ENCODE measurements at places on chromosomes 4 and X.

DNA sequence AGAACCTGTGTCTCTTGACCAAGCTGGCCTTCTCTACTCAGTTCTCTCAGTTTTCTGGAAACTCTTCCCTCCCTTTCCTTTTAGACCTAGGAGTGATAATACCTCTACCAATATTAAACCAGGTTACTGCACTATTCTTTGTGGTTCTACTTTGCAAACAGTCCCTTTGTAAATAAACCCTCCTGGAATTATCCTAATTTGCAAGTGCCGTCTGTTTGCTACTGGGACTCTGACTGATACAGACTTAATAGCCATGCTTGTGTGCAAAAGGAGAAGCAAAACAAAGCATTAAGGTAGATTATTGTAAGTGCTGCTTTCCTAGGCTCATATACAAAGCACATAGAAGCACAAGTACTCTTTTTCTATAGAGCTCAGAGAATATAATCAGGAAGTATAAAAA, 507.0 kb downstream of the INPP4B start:
- DNase-seq: no peak

GRCh38 chrX:49172280-49172780, 632 bp downstream of the PLP2 start:
- DNase-seq: peak; percentile 63

- DNase-seq: peak; percentile 49
Observed at GRCh38 chr4:3321295-3321889, 28.6 kb downstream of the RGS12 start.

DNA sequence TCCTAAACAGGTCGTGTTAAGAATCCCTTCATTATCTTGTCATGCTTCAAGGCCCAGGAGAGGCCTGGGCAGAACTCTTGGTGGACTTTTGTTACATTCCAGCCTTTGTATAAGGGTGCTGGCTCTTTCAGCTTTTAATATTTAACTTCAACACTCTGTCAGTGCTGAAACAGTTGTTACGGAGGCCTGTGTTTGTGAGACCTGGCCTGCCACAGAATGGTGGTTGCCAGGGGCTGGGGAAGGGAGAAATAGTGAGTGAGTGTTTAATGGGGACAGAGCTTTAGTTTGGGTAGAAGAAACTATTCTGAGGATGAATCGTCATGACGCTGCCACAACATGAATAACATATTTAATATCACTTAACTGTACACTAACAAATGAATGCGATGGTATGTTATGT, 1027.6 kb upstream of the PRKX start:
- DNase-seq: no peak

DNA sequence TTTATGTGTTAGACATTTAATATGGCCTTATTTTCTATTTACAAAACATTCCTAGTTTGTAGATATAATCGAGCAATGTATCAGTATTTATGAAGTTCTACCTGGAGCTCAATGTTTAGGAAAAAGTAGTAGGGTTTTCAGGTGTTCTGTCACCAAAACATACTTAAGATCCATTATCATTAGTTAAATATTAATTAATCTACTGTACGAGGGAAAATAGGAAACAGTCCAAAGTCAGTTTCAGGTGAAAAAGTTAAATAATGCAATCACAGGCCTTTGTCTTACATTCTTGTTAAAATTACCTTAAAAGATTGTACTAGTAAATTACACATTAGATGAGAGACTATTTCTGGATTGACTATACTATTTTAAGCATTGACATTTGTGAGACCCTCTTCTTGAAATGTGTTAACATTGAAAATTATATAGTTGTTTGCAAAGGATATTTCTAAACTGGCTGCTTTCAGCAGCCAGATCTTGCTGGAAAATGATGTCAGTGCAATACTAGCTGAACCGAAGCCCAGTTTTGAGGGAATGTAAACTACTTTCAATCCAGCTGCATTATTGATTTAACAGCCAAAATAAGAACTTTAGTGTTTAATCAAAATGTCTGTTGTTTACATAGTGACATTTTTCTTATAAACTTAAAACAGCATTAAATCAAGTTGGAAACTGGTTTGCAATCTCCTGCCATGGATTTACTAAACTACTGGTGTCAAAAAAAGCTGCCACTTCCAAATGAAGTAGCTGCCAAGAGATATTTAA, 19.3 kb downstream of the GUCY1B1 start:
- DNase-seq: no peak

DNA sequence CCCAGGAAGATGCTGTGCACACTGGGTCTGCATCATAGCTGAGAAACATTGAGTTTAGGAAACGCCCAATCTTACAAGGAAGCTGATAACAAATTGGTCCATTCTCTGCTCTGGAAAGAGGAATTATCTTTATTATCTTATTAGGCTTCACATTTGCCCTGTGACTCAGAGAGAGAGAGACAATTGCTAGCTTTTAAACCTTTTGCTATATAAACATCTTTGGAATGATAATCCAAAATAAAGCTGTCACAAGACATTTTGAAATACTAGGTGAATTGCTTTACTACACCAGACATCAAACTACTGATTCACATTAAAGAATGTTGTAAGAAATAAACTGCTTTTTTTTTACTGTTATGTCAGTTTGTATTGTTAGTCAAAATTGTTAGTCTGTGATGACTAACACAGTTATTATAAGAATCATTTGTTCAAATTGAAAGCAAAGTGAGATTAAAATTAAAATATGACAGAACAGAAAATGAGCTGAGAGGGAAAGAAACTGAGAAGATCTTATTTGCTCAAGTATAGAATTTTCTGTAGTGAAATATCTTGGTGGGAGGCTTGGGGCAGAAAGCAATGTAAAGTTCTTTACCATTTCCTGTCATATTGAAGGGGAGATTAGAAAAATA, 765.4 kb upstream of the PCDH10 start:
- DNase-seq: no peak

- no peak for DNase-seq
Observed at GRCh38 chr4:8071766-8072165, 86.8 kb downstream of the ABLIM2 start.

DNA sequence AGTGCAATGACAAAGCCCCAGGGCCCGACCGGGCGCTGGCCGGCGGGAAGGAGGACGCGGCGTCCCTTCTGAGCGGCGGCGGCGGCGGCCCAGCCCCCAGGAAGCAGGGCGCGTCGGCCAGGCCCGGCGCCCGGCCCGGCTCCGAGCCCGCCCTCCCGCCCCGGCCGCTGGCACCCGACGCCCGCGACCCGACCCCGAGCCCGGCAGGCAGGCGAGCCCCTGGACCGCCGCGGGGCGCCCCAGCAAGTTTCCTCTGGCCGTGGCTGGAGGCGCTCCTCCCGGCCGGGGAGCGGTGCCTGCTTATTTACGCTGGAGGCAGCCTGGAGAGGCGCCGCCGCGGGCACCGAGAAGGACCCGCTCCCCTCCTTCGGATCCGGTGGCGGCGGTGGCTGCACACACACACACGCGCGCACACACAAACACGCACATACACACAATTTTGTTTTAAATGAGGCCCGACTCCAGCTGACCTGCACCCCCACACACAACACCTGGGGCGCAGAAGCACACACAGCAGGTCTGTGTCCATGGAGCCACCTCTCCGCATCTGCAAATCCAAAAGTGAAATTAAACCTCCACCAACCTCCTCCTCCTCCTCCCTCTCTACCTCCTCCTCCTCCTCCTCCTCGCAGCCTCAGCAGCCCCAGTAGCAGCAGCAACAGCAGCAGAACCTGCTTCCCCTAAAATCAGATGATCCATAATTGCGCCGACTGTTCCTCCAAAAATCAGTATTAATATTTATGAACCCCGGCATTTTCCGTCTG, 669 bp downstream of the IRF2 start:
- no peak for DNase-seq

DNA sequence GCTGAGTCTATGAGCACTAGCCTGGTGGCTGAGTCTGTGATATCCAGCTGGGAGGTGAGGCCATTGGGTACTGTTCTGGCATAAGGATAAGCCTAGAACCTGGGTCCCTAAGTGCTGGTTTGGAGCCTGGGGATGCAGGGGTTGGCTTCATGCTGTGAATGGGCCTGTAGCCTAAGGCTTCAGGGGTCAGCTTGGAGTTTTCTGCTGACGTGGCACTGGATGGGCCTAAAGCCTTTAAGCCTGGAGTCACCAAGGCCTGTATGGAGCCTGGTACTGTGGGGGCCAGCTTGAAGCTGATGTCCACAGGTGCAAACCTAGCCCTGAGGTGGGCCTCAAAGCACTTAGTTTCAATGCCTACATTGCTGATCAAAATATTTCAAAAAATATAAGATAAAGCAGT, 979.6 kb upstream of the POU3F4 start:
- DNase-seq: no peak

DNA sequence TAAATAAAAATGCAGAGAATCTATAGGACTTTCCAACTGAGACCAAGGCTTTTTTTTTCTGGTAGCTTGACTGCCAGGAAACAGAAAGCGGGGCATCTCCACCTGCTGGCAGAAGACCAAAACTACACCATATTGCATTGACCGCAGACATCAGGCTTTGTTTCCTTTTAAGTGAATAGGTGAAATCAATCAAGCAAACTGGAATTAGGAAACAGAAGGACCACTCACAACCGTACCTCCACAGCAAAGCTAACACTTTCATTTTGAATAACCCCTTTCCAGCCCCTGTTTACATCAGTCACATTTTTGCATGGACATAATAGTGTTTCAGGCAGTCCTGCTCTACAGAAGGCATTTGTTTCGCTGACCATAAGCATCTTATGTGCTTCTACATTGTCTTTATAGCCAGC, 218.2 kb downstream of the IDS start:
- DNase-seq: no peak

GRCh38 chr4:139581096-139581495, 25.1 kb upstream of the SETD7 start:
- no peak for DNase-seq

- no peak for DNase-seq
Observed at GRCh38 chrX:51641421-51642021, 22.8 kb upstream of the CENPVL3 start.

All from breast epithelium (tissue), 4 donors.